ENCODE measurements at places on chromosomes 4 and X. TPM values are rescaled to one million over a fixed set of nuclear protein-coding genes. Genes with fewer than 3 reads are reported as not detected.

Gene SSX4B
- not detected for total RNA-seq

Gene PAGE4
- not detected for total RNA-seq

Gene HEPH
- total RNA-seq, result 99.5 TPM

Gene CBR4
- total RNA-seq, result 10.9 TPM

Gene CENPI
- total RNA-seq, result 0.94 TPM

Gene INPP4B
- total RNA-seq, result 20.2 TPM

Gene MEPE
- total RNA-seq, result not detected

Gene IGSF1
- not detected for total RNA-seq

Gene KLKB1
- total RNA-seq, result not detected

Gene CXCL10
- total RNA-seq, result not detected

Gene UGT2B11
- total RNA-seq, result not detected

Gene NAA11
- total RNA-seq, result not detected

Data from smooth muscle cell of the coronary artery (primary cell).